ENCODE measurements at places on chromosomes 7 and 10.

GRCh38 chr10:35585903-35586535 lies 19.1 kb upstream of the GJD4 start:
- no peak for DNase-seq

GRCh38 chr10:69479240-69480067 lies 28.2 kb downstream of the TSPAN15 start:
- no peak for DNase-seq

DNA sequence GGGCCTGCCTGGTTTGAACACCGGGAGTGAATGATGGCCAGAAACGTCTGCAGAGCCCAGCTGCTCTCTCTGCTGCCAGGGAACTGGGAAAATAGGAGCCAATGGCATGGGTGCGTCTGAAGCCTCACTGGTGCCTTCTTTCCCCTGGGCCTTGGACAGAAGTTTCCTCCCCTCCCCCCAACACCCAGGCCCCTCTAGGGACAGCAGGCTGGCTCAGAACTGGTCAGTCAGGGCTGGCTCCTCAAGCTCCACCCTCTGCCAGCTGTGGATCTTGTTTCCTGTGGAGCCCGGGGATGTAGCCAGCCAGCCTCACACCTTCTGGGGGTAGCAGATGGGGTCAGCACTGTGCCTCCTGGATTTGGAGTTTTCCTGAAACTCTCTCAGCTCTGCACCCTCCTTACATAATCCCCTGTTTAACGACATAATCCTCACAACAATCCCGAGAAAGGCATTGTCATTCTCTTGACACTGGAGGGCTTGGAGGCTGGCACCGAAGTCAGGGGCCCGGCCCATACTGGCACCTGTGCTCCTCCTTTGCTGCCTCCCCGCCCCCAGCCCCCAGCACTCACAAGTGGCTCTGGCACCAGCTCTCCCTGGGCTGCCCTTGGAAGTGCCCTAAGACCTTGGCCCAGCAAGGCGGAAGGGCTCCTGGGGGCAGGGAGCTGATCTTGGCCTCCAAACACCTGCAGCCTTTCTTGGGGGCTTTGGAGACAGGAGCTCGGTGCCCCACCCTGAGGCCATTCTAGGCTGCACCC lies 5.7 kb downstream of the LDB3 start:
- no peak for DNase-seq

- DNase-seq: no peak
These were observed 78.6 kb upstream of the ADRB1 start for GRCh38 chr10:113965077-113965476.

GRCh38 chr7:1419688-1420087 lies 39.6 kb downstream of the MICALL2 start:
- DNase-seq: no peak

- DNase-seq: no peak
These were observed 93.4 kb upstream of the AUTS2 start for GRCh38 chr7:69504733-69505420.

- DNase-seq: no peak
These were observed 156.7 kb downstream of the MBL2 start for GRCh38 chr10:52615756-52616394.

DNA sequence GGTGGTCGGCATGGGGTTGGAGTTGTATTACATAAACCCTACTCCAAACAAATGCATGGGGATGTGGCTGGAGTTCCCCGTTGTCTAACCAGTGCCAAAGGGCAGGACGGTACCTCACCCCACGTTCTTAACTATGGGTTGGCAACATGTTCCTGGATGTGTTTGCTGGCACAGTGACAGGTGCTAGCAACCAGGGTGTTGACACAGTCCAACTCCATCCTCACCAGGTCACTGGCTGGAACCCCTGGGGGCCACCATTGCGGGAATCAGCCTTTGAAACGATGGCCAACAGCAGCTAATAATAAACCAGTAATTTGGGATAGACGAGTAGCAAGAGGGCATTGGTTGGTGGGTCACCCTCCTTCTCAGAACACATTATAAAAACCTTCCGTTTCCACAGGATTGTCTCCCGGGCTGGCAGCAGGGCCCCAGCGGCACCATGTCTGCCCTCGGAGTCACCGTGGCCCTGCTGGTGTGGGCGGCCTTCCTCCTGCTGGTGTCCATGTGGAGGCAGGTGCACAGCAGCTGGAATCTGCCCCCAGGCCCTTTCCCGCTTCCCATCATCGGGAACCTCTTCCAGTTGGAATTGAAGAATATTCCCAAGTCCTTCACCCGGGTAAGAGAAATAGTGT lies at the start of gene CYP2E1:
Gene CYP2E1, plus strand, starts transcription at position 407 of the 632 bp plus-strand sequence. Its CDS starts 33 bp downstream, at position 440.
- no peak for DNase-seq

GRCh38 chr10:5461914-5462840 lies 37.2 kb downstream of the CALML5 start:
- DNase-seq: no peak

- DNase-seq: no peak
These were observed 1456.7 kb downstream of the REEP3 start for GRCh38 chr10:64977915-64978314.

GRCh38 chr7:19080093-19080492 lies 37.3 kb downstream of the TWIST1 start:
- DNase-seq: no peak

- no peak for DNase-seq
These were observed 4.0 kb downstream of the CYREN start for GRCh38 chr7:135166338-135166990.

- no peak for DNase-seq
These were observed 668.0 kb upstream of the LRRTM3 start for GRCh38 chr10:66257801-66258200.

GRCh38 chr10:117537436-117537903 lies 5.1 kb upstream of the EMX2 start:
- DNase-seq: no peak

DNA sequence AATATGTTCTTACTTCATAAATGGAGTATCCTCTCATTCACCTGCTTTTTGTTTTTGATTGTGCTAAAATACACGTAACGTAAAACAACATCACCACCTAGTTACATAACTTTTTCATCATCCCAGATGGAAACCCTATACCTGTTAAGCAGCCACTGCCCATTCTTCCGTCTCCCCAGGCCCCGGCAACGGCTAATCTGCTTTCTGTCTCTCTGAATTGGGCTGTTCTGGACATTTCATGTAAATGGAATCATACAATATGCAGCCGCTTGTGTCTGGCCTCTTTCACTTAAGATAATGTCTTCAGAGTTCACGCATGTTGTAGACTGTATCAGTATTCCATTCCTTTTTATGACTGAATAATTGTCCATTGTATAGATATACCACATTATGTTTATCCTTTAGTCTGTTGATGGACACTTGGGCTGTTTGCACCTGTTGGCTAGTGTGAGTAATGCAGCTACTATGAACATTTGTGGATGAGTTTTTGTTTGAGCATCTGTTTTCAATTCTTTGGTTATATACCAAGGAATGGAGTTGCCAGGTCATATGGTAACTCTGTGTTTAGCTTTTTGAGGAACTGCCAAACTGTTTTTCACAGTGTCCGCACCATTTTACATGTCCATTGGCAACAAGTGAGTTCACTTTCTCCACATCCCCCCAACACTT lies 14.1 kb upstream of the SUN1 start:
- peak; percentile 24 for DNase-seq

- no peak for DNase-seq
These were observed 41.6 kb upstream of the FHIP2A start for GRCh38 chr10:114779803-114780576.

DNA sequence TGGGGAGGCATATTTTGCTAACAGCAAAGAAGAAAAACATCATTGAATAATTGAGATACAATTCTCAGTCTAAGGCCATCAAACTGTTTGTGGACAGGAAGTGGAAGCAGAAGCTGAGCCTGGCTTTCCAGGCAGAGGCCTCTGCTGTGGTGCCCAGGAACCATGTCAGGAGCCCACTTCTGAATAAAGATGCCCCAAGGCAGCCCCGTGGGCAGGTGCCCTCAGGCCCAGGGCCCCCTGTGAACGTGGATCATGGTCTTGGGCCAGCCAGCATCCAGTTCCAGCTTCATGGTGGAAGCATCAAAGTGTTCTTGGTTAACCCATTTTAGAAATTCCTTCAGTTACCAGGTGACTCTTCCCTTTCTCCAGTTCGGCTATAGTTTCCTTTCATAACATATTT lies 346.8 kb downstream of the PTPRN2 start:
- no peak for DNase-seq

GRCh38 chr10:99676895-99677294 lies 17.6 kb downstream of the ENTPD7 start:
- DNase-seq: no peak

DNA sequence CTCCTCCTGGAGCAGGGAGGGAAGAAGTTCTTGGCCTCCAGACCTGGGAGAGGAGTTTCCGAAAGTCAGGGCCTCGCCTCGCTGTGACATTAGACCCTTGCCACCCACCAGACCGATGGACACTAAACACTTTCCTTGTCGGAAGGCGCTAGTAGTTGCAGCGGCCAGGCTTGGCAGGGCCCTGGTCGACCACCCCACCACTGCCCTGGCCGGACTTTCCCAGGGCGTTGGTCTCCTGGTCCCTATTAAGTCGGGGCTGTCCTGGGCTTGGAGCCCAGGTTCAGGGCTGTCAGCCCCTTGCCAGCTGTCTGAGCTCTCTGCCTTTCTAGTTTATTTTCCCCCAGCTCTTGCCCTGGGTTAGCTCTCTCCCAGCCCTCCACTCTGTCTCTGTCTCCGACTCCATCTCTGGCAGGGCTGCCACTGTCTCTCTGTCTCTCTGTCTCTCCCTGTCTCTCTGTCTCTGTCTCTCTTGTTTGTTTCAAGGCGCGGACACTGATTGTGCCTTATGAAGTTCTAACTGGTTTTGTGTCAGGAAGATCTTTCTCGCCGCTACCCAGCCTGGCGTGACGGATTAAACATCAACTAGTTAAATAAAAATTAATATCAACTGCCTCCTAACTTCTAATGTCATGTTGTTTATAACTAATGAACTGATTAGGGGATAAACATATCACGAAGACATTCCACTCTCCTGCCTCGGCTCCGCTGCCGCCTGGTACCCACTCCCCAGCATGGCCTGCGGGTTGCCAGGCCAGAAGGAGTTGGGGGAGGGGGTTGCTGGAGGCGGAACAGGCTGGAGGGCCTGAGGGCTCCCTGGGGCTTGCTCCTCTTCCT lies 13.8 kb upstream of the PAX2 start:
- DNase-seq: no peak

DNA sequence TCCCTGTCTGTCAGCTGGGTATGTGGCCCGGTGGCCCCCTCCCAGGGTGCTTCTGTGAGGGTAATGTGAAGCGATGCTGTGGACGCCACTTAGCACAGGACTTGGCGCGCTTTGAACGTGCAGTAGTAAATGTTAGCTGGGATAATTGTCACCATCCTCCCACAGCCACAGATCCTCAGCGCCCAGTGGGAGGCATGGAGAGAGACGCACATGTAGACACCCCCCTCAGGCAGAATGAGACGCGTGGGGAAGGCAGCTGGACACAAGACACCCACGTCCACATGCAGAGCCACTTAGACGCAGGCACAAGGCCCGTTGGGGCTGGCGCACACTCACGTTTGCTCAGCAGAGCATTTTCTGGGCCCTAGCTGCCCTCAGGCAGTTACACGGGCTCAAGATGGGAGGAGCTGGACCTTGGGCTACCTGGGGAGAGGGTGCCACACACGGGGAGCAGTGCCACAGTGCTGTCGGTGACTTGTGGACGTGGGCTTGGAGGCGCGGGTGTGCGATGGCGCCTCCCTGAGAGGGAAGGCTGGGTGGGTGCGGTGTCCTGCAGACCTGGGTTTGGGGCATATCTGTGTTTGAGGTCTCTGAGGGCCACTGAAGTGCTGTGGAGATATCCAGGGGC lies 26.4 kb downstream of the ADCYAP1R1 start:
- no peak for DNase-seq

GRCh38 chr10:7123774-7124173 lies 287.1 kb downstream of the SFMBT2 start:
- DNase-seq: no peak

DNA sequence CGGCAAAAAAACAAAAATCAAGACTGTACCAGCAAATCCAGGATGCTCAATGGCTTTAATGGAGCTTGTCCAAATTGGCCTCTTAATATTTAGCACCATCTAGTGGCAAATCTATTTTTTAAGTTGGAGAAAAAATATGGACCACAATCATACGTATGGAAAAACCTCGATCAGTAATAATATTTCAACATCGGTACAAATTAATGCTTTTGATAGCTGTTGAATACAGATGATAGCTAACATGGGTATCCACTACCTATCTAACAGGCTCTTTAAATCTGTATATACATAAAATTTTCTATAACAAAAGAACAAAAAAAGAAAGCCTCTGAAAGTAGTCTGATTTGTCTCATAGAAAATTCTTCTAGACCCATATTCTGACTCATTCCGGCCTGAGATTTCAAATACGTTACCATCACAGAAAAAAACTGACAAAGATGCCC lies 29.2 kb downstream of the COA1 start:
- peak; percentile 62 for DNase-seq

GRCh38 chr10:9038146-9038714 lies 983.7 kb downstream of the GATA3 start:
- DNase-seq: no peak

DNA sequence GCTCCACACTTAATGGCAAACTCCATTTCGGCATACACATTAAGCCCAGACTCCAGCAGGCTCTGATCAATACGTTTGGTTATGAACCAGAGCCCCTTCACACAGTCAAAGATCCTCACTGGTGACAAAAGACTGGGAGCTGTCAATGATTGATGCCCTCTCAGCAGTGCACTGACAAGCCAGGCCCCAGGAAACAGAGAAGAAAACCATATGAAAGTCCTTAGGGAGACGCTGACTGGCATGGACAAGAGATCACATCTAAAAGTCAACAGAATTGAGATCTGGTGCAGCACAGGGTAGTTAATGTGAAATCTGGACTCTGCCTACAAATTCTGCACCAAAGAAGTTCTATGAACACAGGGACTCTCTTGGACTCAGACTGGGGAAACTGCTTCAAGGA lies 600.9 kb upstream of the NRP1 start:
- DNase-seq: no peak

DNA sequence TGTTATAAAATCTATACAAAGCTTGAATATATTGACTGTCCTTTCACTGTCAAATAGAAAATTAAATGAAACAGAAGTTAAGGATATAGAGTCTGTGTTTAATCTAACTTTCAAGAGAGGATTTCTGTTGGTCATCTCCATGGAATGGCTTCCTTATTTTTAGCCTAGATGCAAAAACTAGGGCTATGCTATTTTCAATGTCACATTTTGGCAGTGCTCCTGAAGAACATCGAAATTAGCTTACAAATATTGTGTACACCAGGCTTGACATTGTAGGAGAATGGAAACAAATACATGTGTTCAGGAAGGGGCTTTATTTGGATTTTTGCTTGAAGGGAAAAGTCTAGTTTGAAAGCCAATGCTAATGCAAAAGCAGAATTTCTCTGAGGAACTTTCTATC lies 295.4 kb downstream of the CDK14 start:
- DNase-seq: no peak
